Tibial artery (tissue), 4 donors: ENCODE measurements at places on chromosomes 4 and X.

- no peak for DNase-seq
These were observed 16.7 kb upstream of the AFAP1 start for GRCh38 chr4:7956270-7956808.

GRCh38 chrX:39955625-39956024 is 142.1 kb downstream of the BCOR start:
- no peak for DNase-seq

DNA sequence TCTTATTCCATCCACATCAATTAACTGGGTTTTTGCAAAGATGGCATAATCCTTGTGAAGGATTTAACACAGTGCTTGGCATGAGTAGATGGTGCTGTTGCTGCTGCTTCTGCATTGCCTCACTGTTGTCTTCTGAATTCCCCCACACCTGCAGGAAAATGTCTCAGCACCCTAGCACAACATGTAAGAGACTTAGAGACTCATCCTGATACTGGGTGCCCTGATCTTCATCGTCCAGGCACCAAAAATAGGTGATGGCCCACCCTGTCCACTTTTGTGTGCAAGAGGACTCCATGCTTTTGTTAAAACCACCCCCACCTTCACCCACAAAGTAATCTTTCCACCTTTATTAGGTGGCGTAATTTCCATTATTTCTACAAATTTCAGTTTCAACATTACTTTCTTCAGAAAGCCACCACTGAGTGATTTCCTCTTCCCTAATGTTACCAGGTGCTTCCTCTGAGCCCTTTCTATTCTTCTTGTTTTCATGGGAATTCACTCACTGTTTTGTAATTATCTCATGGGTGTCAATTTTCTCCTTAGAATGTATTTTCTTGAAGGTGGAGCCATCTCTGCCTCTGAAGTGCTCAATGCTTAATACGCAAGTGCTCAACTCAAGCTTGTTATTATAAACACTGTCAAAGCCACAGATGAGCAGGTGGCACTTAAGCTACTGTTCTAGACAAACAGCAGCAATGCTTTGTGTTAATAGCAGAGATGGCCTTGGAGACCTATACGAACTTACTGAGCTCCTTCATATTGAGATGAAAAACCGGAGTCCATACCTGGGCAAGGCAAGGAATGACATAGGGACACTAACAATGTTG is 89.5 kb downstream of the HS3ST1 start:
- DNase-seq = no peak

GRCh38 chrX:78527263-78527662 is 131.9 kb downstream of the RTL3 start:
- DNase-seq = no peak

GRCh38 chr4:14783011-14783877 is 219.0 kb upstream of the CPEB2 start:
- no peak for DNase-seq

- no peak for DNase-seq
These were observed 1977.2 kb downstream of the PCDH7 start for GRCh38 chr4:32697281-32697814.

DNA sequence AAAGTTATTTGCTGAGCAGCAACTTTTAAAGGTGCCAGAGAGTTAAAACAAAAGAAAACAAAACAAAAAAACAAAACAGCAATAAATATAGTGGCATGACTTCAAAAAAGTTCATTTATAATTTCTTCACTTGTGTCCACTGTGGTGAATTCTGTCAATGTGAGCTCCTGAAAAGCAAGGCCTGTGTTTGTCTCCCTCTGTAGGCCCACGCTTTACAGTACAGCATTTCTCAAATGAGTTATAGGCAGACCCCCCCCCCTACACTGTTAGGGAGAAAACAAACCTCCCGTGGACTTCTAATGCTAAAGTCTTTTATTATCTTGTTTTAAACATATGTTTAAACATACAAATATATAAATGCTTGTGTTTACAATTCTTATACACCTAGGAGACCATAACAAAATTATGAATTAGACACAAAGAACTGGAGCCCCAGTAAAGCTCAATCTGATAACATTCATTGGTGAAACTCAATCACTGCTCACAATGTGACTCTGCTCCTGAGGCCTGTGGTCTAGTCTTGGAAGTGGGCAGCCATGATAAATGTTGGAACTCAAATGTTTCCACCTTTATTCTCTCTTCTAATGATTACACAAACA is 47.0 kb upstream of the SCOC start:
- DNase-seq = no peak

GRCh38 chr4:37516057-37516775 is 170.0 kb downstream of the RELL1 start:
- DNase-seq = no peak

GRCh38 chrX:53184836-53185235 is 40.2 kb downstream of the KDM5C start:
- no peak for DNase-seq

GRCh38 chr4:51866835-51867234 is 23.9 kb downstream of the DCUN1D4 start:
- no peak for DNase-seq

GRCh38 chr4:4677556-4678522 is 136.0 kb upstream of the STX18 start:
- DNase-seq = peak; percentile 33

DNA sequence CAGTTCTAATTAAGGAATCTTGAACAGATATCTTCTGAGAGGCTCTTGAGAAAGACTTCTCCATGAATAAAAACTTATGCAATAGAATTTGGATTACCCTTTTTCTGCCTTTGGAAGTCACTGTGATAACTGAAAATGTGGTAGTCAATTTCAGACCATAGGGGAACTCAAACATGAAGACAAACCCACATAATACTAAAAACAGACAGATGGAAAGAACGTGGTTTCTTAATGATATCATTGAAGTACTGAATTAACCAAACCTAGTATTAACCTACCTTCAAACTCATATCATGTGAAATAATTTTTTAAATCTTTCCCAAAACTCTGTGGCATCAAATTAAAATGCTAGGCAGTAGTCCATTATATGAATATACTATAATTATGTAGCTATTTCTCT is 153.5 kb downstream of the CAMK2D start:
- no peak for DNase-seq

GRCh38 chr4:164177753-164178152 is 576.2 kb upstream of the SMIM31 start:
- no peak for DNase-seq

DNA sequence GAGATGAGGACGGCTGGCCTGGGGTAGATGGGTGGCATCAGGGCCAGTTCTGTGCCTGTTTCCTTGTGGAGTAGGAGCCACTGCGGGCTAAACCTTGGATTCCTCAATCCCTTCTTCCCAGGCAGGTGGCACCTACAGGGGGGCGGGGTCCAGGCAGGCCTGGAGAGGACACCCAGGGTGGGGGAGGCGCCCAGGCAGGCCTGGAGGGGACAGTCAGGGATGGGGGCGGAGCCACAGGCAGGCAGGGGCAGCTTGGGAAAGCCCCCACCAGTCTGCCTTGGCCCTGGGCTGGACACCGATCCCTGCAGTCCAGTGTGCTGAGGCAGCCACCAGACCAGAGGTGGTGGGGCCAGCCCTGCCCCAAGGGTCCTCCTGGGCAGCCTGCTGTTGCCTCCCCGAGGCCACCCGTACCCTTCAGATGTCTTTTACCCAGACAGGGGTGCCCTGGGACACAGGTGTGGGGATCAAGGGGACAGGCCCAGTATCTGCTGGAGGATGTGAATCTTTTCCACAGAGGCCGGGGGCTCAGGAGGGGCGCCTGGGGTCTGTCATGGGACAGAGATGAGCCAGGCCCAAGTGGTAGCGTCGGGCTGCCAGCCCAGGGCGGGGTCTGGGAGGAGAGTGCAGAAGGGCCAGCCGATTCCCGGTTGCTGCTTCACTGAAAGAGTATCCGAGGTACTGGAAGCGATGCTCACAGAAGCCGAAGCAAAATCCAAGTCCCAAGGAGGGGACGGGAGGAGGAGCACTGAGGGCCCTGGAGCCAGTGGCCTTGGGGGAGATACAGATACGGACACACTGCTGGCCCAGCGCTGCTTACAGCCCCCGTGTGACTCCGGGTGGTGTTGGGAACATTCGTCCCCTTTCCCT is 34.5 kb downstream of the LRPAP1 start:
- DNase-seq = no peak

GRCh38 chr4:129278868-129279267 is 182.9 kb downstream of the C4orf33 start:
- no peak for DNase-seq

DNA sequence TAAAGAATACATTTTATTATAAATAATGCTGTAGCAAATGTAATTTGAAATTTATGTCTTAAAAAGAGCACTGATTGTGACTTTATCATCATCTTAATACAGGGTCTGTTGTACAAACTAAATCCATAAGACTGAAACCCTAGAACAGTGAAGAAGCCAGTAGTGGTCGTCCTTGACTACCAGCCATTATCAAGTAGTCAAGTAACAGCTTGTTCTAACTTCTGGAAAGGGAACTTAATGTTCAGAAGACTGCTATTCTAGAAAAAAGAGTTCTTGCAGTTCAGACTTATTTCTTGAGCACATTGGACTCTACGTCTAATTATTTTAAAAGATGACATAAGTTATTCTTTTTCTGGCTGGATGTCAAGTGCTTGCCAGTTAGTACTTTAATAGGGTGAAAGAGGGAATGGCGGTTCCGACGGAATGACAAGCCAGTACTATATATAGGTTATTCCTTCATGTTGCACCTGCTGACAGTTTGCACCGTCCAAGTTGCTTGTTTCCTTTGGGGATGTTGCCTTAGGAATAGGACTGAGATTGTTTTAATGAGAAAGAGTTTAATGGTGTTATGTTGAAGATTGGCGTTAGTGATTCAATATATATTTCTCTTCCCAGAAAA is 109.9 kb downstream of the RAPGEF2 start:
- no peak for DNase-seq

DNA sequence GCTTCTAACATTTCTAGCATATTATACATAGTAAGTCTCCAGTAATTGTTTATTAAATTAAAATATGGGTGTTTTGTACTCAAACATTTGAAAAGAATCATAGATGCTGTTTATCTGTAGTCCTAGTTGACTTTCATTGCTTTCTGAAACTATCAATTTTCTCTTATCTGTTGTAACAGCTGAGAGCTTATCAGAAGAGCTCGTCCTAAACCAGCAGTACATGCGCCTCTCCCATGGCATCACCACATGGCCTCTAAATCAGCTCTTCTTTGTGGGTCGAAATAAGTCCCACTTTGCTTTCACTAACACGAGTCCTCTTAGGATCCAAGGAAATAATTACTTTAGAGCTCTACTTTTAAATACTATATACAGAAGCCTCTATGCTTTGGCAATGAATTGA is 55.1 kb downstream of the PPP3CA start:
- no peak for DNase-seq

- DNase-seq = no peak
These were observed 163.2 kb downstream of the RPA4 start for GRCh38 chrX:97046867-97047266.

DNA sequence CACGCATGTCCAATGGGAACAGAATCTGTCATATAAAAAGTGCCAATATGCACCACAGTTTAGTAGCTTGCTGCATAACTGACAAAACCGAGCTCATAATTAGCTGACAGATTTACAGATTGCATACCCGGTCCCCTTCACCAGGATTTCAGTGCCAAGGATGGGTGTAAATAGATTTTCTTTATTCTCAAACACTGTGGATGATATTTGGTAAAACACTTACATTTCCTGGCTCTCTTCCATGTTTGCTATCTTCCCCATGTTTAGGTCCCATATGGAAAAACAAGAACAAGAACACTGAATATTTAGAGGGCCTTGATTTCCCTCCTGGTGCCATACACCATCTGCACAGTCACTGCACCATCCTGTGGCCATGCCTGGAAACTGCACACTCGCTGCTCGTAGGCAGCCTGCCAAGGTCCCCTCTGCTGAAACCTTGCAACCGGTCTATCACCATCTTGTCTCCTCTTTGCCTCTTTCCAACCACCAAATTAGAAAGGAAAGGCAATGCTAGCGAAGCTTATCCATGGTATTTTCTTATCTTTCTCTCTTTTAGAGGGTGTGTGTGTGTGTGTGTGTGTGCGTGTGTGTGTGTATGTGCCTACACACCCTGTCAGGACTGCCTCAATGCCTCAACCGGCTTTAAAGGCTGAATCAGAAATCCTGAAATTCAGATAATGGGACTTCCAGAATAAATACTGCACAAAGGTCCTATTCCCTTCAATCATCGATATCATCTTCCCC is 124.2 kb upstream of the MBNL3 start:
- peak; percentile 22 for DNase-seq

DNA sequence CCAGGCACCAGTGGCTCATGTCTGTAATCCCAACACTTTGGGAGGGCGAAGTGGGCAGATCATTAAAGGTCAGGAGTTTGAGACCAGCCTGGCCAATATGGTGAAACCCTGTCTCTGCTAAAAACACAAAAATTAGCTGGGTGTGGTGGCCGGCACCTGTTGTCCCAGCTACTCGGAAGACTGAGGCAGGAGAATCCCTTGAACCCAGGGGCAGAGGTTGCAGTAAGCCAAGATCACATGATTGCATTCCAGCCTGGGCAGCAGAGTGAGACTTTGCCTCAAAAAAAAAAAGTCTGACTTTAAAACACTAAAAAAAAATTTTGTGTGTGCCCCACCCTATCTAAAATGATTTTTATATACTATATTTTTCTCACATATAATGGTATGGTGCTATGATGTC is 26.2 kb upstream of the TMEM192 start:
- no peak for DNase-seq

DNA sequence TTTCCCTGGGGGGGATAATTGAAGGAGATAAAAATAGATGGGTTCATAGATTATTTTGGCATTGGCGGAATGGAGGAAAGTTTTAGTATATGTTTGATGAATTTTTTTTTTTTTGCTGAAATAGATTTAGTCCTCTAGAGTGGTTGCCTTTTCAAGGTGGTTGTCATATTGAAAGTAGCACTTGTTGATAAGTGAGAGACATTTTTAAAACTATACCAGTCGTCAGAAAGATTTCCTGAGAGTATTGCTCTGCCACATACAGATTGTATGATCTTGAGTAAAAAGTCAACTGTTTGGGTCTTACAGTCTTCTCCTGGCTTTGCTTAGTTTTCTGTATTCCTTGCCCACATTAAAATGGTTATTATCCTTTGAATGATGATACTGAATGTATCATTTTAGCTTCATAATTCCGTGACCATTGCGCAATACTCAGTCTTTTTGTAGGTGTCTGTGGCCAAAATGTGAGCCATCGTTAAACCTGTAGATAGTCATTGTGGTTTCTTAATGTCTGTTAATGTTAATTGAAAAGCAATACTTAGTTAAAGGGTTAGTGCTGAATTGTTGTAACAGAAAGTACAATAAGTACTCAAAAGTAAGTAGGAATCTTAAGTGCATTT is 7.1 kb downstream of the SMARCAD1 start:
- DNase-seq = no peak

DNA sequence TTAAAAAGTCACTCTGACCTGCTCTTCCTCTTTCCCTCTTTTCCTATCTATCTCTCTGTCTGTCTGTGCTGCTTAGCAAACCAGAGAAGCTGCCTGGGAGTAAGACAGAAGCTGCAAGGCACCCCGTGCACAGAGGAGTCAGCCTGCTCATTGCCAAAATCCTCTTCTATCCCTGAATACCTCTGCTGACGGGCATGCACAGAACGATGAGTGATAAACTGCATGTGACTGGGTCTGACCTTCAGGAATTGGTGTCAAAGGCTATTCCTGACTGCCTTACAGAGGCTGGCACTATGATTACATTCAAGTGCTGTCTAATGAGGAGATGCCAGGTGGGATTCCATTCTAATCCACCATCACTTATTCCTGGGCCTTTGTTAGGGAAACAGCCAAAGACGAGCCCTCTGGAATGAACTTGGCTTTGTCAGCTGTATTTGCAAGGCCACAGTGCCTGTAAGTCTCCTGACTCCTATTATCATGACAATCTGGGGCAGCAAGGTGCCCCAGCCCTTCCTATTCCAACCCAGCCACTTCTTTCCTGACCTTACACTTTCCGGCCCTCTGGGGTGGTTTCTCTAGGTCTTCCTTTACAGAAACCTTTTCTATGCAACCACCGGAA is 45.4 kb upstream of the CTAG2 start:
- DNase-seq = no peak

GRCh38 chrX:49266523-49267445 is 2.3 kb upstream of the FOXP3 start:
- no peak for DNase-seq
